Hematopoietic multipotent progenitor cell treated with erythropoietin and hydrocortisone succinate and interleukin-3 and kit ligand, for 6 days (in vitro differentiated cells): ENCODE measurements at places on chromosomes 4 and X.
A peak's percentile ranks its signal among the peaks of the same experiment; 100 is the strongest.

- DNase-seq: no peak
Observed at GRCh38 chr4:9931146-9931545, 90.2 kb downstream of the SLC2A9 start.

DNA sequence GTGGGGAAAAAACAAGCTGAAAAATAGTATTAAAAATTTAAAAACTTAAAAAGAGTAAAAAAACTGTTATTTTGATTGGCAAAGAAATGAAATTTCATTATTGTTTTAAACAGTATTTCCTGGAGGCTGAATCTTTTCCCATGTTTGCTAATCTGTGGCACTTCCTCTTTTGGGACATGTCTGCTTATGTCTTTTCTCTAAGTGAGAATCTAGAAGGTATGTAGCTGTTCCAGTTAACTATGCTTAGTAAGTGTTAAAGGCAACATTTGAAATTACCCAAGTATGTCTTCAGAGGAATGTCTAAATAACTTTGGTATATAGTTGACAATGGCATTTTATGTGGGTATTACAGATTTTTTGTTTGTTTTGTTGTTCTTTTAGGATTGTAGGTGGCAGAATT is 81.6 kb upstream of the TBC1D9 start:
- no peak for DNase-seq

- DNase-seq: no peak
Observed at GRCh38 chrX:16267431-16267830, 100.2 kb downstream of the MAGEB17 start.

GRCh38 chr4:123731035-123731434 is 334.4 kb downstream of the SPRY1 start:
- peak; percentile 29 for DNase-seq

DNA sequence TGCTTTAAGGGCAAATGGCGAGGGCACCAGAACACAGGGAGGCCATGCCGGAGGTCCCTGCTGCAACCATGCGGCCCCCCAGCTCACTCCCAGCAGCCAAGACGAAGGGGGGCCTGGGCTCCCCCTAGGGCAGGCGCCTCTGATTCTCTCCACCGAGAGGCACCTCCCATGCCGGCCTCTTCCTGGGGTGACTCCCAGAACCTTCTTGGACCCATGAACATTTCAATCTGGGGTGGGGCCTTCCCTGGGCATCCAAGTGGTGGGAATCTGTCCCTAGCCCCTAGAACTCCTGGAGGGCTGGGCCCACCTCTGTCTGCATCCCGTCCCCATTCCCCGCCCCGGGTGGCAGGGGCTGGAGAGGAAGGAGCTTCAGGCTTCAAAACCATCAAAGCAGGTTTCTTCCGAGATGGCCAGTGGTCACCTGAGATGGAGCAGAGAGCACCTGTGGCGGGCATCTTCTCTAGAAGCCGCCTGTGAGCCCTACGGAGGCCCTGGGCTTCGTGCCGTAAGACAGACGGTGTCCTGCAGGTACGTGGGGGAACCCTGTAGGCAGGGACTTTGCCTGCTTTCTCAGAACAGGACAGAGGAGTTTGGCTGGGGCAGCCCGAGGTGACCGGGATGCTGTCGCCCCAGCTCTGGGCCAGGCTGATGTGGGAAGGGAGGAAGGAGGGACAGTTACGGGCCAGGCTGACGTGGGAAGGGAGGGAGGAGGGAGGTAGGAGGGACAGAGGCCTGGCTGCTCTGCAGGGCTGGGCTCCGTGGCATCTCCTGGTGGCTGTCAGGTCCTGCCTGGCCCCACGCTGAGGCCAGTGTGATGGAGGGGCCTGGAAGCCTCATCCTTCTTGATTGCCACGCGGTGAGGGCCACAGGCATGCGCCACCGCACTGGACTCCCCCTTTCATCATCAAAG is 6.8 kb upstream of the SLC25A6 start:
- DNase-seq: no peak

DNA sequence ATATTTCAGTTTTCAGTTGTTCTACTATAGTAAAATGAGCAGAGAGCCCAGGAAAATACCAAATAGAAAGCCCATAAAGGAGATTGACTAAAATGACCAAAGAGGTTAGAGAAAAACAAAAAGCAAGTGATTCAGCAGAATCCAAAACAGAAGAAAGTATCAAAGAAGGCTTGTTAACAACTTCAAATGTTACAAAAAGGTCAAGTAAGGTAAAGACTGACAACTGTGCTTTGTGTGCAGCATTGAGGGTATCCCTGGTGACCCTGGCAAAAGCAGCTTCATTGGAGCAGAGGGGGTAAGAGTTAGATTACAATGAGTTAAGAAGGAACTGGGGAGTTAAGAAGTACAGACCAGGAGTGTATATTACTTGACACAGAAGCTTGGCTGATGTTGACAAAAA is 317.9 kb downstream of the OPHN1 start:
- DNase-seq: no peak

- no peak for DNase-seq
Observed at GRCh38 chr4:5112333-5113095, 61.2 kb downstream of the STK32B start.

DNA sequence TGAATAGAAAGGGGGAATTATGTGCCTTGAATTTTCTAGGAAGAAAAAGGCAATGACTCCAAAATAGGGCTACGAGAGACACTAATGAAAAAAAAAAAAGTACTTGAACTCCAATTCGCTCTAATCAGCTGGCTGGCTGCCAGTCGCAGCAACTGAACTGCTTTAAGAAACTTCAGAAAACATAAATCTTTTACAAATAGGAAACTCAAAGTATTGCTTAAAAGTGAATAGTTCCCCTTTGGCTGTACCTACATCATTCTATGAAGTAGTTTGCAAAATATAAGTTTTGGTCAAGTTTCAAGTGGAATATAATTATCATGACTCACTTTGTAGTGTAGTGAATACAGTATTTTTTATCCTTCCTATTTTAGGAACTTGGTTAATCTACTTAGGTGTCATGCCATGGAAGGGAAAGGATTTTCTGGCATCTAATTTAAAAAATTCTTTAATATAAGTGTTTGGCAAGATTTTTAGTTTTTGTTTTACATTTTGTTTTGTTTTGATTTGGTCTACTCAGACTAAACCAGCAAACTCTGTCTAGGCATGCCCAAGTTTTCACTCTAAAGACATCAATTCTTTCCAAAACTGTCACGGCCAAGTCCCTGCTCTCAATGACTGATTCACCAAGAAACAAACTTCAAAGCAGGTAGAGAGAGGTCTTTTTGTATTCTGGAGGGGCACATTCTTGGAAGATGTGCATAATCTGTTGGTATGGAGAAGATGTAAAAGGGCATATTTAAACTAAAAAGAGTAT is 382.4 kb upstream of the GALNT7 start:
- peak; percentile 59 for DNase-seq

DNA sequence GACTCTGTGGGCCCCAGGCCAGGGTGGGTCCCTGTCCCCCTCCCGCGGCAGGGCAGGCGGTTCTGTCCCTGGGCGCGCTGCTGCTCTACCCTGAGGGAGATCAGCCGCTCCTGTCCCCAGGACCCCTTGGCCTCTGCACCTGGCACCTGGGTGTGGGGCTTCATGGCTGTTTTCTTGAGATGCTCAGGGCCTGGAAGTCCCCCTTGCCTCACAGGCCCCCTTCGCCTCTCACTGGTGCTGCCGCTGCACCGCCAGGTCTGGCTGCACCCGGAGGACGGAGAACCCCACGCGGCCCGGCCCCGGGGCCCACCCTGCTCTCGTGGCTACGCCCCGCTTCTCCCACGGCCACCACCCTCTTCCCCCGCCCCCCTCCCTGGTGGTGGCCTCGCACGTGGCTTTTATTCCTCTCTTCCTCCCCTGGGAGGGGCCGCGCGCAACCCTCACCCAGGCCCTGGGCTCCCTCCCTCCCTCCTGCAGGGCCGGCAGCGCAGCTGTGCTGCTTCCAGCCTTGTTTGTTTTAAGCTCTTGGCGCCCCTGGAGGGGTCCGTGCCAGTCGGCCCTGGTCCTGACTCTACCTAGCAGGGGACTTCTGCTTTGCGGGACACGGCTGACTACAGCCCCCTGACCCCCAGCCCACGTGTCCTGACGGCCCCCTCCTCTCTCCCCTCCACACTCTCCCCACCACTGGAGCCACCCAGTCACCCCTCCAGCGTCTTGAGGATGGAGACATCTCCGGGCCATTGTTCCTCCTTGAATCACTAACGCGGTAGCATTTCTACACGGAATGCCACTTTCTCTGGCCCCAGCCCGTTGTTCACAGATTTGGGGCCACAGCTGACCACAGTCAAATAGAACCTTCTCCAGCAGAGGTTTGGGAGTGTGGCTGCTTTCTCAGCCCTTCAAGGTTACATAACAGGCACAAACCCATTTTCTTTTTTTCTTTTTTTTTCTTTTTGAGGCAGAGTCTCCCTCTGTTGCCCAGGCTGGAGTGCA is 20.6 kb upstream of the CLDN24 start:
- DNase-seq: peak; percentile 63

DNA sequence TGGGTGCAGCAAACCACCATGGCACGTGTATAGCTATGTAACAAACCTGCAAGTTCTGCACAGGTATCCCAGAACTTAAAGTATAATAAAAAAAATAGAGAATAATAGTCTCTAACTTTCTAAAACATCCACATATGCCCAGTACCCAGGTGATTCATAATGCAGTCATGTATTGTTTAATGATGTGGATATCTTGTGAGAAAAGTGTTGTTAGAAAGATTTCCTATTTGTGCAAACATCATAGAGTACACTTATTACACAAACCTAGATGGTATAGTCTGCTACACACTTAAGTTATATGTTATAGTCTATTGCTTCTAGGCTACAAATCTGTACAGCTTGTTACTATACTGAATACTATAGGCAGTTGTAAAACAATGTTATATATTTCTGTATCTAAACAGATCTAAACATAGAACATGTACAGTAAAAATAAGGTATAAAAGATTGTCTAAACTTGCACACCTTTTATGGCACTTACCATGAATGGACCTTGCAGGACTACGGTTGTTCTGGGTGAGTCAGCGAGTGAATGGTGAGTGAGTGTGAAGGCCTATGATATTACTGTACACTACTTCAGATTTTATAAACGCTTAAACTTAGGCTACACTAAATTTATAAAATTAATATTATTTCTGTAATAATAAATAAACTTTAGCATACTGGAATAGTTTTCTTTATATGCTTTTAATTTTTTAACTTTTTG is 232.2 kb upstream of the SLIT2 start:
- no peak for DNase-seq

GRCh38 chrX:97787849-97788248 is 904.1 kb downstream of the RPA4 start:
- no peak for DNase-seq

- no peak for DNase-seq
Observed at GRCh38 chrX:9902656-9903055, 64.5 kb upstream of the CLDN34 start.

GRCh38 chr4:118991686-118992085 is 103.0 kb downstream of the SYNPO2 start:
- DNase-seq: no peak

GRCh38 chr4:114015444-114015899 is 36.0 kb upstream of the ARSJ start:
- no peak for DNase-seq

DNA sequence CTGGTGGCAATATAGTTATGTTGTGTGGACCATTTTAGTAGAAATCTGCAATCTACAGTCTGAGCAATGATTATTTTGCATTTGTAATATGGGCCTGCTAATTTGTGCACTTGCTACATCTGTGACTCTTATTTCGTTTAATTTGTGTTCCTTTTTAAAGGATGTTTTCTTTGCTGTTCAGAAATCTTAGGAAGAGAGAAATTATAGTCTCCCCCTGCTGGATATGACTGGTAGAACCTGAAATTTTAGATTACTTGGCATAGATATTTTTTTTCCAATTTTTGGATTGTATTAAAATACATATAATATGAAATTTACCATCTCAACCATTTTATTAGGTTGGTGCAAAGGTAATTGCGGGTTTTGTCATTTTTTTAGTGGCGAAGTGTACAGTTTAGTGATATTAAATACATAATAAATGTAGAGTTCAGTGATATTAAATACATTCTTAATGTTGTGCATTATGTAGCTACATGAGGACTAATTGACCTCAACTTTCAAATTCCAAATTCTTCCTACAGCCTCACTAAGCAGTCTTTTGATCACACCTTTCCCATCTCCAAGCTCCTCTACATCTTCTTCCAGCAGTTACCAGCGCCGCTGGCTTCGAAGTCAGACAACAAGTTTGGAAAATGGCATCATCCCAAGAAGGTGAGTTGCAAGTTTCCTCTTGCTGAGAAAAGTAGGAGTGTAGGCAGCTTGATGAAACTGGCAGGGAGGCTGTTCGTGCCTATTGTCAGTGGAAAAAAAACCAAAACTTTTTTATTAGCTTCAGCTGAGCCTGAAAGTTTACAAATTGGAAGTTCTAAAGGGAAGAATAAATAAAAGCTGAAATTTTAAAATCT is 82.2 kb downstream of the FNIP2 start:
- DNase-seq: peak; percentile 73

GRCh38 chr4:37068580-37068979 is 176.0 kb upstream of the NWD2 start:
- DNase-seq: no peak

DNA sequence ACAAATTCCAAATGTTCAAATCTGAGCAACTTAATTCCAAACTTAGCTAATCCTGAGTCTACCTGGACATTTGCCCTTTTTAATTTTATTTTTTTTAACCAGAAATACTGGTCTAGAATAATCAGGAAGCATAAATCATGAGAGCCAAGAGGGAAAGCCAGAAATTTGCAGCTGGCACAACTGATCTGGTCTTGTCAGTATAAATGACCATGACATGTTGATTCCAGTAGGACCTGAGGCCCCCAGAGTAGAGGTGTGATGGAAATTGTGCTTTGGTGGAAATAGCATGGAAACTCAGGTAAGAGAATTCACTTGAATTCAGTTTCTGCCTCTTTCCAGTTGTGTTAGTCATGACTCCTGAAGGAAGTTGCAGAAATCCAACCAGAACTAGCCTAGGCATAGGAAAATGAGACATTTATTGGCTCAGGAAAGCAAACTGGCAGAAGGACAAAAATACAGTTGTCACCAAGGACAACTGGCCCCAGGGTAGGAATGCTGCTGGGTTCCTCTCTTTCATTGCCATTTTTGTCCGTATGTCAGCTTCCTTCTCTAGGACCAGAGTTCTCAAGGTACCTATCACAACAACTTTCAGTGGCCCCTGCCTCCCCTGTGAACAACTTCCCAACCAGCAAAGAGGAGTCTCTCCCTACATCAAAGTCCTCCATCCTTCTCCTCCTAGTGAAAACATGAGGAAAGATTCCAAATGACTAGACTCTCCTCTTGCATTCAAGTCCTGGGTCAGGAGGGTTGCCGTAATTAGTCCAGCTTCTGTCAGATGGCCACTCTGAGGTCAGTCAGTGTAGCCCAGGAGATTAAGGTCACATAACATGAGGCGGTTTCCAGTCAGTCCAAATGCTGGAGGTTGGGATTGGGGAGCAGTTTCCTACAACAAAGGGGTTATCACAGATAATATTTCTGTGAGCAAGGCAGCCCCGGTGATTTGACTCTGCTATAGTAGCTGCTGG is 29.3 kb upstream of the MYOZ2 start:
- no peak for DNase-seq

GRCh38 chr4:55323375-55323774 is 22.7 kb upstream of the SRD5A3 start:
- DNase-seq: no peak
